GM23248 (cell line): ENCODE measurements at places on chromosomes 1 and 21. TPM values are rescaled to one million over a fixed set of nuclear protein-coding genes. Genes with fewer than 3 reads are reported as not detected.

The SIM2 gene
- polyA plus RNA-seq = 0.14 TPM in 2 replicates

The PCAT6 gene
- 9.4 and 13.9 TPM in 2 replicates for polyA plus RNA-seq

The FCN3 gene
- polyA plus RNA-seq = not detected in 2 replicates

The TMEM52 gene
- polyA plus RNA-seq = 0.28 and 0.40 TPM in 2 replicates

The GBP4 gene
- 0.03 TPM in 1 of 2 replicates, not detected in the other for polyA plus RNA-seq

The C1orf216 gene
- 20.0 and 21.6 TPM in 2 replicates for polyA plus RNA-seq

The SMCP gene
- not detected in 2 replicates for polyA plus RNA-seq

GRCh38 chr1:172704420-172705210, 45.7 kb downstream of the FASLG start:
- H3K27me3 ChIP-seq = no peaks in the 10 kb centered on the region
- no peak for DNase-seq
- peaks cover 5% of the 10 kb centered on the region for H3K4me1 ChIP-seq
- H3K27ac ChIP-seq = no peak overlapping the region

- no peaks in the 10 kb centered on the region for H3K4me1 ChIP-seq
- H3K4me3 ChIP-seq = no peak within 1 kb of the TSS
- H3K27me3 ChIP-seq = no peaks in the 10 kb centered on the region
- no peak within 1 kb of the TSS for H3K27ac ChIP-seq
Observed at GRCh38 chr1:202160377-202160940, at the start of gene PTPN7. Gene PTPN7, minus strand, starts transcription at chr1:202160602. Its CDS starts 1,200 bp downstream, at chr1:202159402.

DNA sequence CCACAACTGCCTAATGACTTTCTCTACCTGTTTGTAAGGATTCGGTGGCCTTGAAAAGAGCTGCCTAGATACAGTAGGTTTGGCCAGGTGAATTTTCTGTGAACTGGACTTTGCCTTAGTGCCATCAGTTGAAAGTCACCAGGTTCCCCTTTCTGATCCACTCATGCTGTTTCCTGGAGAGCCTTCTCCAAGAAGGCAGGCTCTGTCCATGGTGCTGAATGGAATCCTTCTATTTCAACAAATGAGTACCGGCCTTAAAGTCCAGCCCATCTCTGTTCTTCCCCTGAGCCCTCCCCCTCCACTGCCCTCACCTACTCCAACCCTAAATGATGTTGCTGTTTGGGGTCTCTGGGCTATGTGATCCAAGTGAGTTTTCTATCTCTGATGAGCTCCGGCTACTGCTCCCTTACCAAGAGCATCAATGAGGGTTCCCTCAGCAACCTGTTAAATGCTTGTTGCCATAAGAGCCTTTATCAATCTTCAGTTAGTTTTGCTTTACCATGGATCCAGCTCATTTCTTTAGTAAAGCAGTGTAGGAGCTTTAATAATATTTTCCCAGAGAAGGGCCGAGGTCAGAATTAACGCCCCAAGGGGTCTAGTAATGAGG, 500.4 kb downstream of the PTPRU start:
- H3K27me3 ChIP-seq = 0 out of 2 replicates have a peak, but pooled peaks cover 18% of the 10 kb centered on the region
- no peak overlapping the region for H3K27ac ChIP-seq
- H3K4me3 ChIP-seq = no peak overlapping the region
- no peaks in the 10 kb centered on the region for H3K4me1 ChIP-seq
- no peaks in the 10 kb centered on the region for H3K36me3 ChIP-seq
- peak; percentile 72 for DNase-seq

DNA sequence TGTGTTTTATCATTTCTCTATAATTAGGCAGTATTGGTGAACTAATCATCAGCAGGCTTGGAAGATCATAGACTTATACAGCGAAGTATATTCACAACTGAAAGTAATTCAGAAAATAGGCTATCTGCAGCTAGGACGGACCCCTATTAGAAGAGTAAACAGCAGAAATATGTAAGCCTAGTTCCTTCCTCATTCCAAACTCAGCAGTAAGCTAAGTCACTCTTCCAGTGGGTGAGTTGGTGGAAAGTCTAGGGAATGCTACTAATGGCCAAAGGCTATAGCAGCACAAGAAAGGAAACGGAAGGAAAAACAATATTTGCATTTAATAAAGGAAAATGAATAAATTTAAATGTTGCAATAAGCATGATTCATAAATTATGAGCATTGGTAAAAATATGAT, 918.1 kb upstream of the TMPRSS15 start:
- H3K27me3 ChIP-seq = no peaks in the 10 kb centered on the region
- no peak overlapping the region for H3K27ac ChIP-seq
- H3K36me3 ChIP-seq = no peaks in the 10 kb centered on the region
- no peaks in the 10 kb centered on the region for H3K4me1 ChIP-seq

DNA sequence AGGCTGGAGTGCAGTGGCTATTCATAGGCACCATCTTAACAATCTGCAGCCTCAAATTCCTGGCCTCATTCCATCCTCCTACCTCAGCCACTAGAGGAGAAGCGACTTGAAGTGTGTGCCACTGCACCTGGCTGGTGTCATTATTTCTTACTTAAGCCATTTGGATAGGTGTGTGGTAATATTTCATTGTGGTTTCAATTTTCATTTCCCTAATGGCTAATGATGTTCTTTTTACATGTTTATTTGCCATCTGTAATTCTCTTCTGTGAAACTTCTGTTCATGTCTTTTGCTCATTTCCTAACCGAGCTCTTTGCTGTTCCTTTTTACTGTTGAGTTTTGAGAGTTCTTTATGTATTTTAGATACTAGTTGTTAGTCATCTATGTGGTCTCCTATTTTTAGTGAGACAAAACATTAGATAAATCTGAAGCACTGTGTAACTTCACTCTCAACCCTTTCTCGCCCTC, 66.8 kb downstream of the SLC27A3 start:
- no peaks in the 10 kb centered on the region for H3K4me1 ChIP-seq
- no peak overlapping the region for H3K4me3 ChIP-seq
- H3K36me3 ChIP-seq = no peaks in the 10 kb centered on the region
- H3K27me3 ChIP-seq = no peaks in the 10 kb centered on the region
- H3K27ac ChIP-seq = no peak overlapping the region

- peak overlapping the region; percentile 45 for H3K4me3 ChIP-seq
- no peaks in the 10 kb centered on the region for H3K4me1 ChIP-seq
Observed at GRCh38 chr1:209569455-209570207, 13.9 kb upstream of the CAMK1G start.

GRCh38 chr1:69649383-69649990, 81.8 kb downstream of the LRRC7 start:
- no peak for DNase-seq
- H3K27ac ChIP-seq = no peak overlapping the region
- H3K27me3 ChIP-seq = no peaks in the 10 kb centered on the region
- H3K4me1 ChIP-seq = no peaks in the 10 kb centered on the region

DNA sequence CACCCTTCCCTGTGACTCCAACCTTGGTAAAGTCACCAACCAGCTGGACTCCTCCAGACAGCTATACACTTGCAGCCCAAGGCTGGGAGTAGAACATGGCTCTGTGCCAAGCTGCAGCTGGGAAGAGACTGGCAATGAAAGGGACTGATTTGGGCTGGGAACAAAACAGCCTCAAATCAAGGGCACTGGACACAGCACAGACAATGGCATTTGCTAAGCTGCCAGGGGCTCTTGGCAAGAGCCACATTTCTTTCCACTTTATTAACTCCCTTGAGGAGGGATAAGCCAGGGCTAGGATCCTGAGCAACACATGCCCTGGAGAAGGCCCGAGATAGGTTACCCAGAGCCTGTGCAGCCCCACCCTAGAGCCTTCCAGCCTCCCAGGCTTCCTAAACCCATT, 12.0 kb downstream of the SYT11 start:
- no peaks in the 10 kb centered on the region for H3K27me3 ChIP-seq
- DNase-seq = no peak
- no peaks in the 10 kb centered on the region for H3K4me1 ChIP-seq
- no peak overlapping the region for H3K4me3 ChIP-seq

GRCh38 chr1:116916002-116916401, 6.3 kb downstream of the PTGFRN start:
- H3K27me3 ChIP-seq = no peaks in the 10 kb centered on the region
- no peak for DNase-seq
- H3K27ac ChIP-seq = no peak overlapping the region
- H3K36me3 ChIP-seq = no peaks in the 10 kb centered on the region
- H3K4me1 ChIP-seq = peaks cover 11% of the 10 kb centered on the region

DNA sequence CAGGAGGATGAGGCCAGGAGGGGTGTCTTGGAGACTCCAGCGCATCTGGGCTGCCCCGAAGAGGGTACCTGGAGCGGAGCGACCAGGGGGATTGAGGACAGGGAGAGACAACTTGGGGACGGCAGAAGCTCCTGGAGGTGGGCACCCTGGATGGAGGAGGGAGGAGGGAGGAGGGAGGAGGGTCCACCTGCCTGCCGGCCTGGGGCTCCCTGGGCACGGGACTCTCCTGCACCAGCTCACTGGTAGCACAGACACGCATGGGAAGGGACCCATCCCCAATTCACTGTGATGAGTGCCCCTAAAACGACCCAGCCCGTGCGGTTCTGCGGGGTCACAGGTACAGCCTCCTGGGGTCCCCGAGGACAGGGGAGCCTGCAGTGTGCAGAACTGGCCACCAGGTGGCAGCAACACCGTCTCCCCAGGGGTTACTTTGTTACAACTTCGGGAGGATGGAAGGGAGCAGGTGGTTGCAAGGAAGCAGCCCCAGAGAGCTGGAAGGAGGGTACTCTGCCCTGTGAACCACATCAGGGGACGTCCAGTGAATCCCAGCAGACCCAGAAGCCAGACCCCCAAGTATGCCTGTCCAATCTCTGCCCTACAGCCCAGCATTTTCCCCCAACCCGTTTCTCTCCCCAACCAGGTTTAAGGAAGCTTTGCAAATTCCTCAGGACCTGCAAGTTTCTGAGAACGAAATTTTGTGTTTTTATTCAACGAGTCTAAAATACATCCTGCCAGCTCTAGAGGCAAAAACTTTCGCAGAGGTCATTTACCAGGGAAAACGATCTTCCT, 482.4 kb downstream of the NPHP4 start:
- no peak overlapping the region for H3K27ac ChIP-seq
- H3K4me3 ChIP-seq = no peak overlapping the region
- H3K27me3 ChIP-seq = no peaks in the 10 kb centered on the region
- H3K4me1 ChIP-seq = no peaks in the 10 kb centered on the region

DNA sequence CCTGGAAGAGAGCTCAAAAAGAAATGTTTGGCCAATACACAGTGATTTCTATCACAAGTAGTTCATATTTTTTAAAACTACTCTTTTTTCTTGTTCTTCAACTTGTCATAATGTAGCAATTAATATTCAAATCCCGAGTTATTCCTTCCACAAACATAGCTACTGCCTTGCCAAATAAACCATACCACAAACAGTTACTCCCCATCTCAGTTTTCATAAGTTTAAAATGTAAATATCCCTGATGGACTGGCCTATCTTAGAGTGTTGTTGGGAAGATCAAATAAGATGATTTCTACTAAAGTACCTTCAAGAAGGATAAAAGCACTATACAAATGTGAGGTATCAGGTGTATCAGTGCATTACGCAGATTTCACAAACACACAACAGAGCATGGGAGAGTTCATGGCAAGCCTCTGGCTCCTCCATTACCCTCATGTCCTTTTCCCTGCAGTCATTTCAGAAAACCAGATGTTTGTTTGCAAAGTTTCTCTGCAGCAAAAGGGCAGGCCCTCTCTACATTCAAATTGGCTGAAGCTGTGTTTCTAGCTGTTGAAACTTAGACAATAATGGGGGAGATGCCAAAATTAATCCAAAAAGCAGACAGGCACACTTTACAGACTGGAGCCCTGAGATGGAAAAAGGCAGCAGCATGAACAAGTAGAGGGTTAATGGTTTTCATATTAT, 16.1 kb downstream of the WLS start:
- H3K4me1 ChIP-seq = peaks cover 20% of the 10 kb centered on the region
- no peak for DNase-seq
- no peaks in the 10 kb centered on the region for H3K27me3 ChIP-seq

DNA sequence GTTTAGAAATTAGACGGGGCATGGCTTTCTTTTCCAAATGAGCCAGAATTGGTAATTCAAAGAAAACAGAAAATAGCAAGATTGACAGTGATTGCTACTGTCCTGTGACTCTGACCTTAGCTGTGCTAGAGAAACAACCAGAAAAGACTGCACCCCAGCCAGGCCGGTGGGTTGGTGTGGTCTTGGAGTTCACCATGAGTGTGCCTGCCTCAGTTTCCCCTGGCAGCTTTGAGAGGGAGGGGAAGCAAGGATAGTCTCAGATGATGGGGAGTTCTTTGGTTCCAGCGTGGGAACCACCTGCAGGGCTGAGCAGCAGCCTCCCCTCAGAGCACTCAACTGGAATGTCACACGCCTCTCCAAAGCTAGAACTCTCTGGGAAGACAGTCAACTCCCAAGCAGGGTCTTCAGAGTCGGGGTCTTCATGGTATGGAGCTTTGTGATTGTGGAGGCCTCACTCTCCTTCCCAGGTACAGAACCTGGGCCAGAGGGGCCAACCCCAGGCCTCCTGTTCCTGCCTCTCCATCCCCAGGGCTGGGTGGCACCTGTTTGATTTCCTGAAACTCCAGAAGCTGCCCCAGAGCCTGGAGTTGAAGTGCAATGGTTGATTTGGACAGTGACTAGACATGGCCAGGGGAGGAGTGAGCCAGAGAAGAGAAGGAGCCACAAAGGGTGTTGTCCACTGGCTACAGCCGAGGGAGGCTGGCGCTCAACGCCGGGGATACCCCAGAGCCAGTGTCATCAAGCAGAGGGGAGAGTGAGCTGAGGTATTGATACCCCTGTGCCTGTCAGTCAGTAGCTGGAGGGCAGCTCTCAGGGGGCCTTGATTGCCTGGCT, 35.7 kb downstream of the SIM2 start:
- H3K36me3 ChIP-seq = no peaks in the 10 kb centered on the region
- no peak overlapping the region for H3K4me3 ChIP-seq
- no peak for DNase-seq

GRCh38 chr1:84887261-84887934, 5.6 kb downstream of the LPAR3 start:
- H3K27ac ChIP-seq = no peak overlapping the region
- H3K4me3 ChIP-seq = no peak overlapping the region
- peak; percentile 90 for DNase-seq
- H3K27me3 ChIP-seq = no peaks in the 10 kb centered on the region

- 0 out of 2 replicates have a peak, but pooled peaks cover 7% of the 10 kb centered on the region for H3K36me3 ChIP-seq
- H3K4me3 ChIP-seq = no peak overlapping the region
- H3K27me3 ChIP-seq = no peaks in the 10 kb centered on the region
- H3K27ac ChIP-seq = peak overlapping the region; percentile 50
Observed at GRCh38 chr1:35377555-35377954, 109.0 kb downstream of the ZMYM4 start.

GRCh38 chr1:245837718-245838117, 669.4 kb downstream of the SMYD3 start:
- no peak overlapping the region for H3K4me3 ChIP-seq
- H3K4me1 ChIP-seq = peaks cover 12% of the 10 kb centered on the region
- no peaks in the 10 kb centered on the region for H3K36me3 ChIP-seq

DNA sequence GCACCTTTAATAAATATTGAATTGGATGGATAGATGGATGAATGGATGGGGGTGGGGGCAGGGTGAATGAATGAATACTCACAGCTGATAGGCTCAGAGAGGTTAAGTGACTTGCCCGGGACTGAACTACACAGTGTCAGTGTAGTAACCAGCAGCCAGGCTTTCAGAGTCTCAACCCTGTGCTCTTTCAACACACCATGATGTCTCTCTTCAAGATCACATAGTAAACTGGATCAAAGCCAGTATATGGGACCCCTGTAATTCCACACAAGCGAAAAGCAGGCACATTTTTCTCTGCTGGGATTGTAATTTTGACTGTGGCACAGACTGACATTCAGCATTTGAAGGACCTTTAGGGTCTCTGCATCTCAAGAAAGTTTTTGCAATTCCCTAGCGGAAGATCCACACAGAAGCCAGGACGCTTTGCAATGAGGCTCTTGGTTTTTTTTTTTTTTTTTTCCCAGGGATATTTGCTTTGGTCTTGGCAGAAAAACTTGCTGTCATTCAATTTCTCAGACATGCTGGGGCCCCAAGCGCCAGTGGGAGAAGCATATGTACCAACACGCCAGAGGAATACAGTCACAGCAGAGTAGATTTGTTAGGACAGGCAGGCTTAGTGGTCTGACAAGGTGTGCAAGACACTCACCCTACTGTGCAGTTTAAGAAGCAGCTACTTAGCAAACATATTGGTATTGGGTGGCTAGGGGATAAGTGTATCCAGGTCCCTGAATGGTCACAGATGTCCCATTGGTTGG, 213.1 kb upstream of the CAMK1G start:
- DNase-seq = no peak
- no peak overlapping the region for H3K4me3 ChIP-seq
- no peaks in the 10 kb centered on the region for H3K36me3 ChIP-seq
- no peak overlapping the region for H3K27ac ChIP-seq
